Activated T-helper 1 cell treated with anti-CD3 and anti-CD28 coated beads, Interleukin-2, amount 50 U/mL, for 16 hours (primary cell): ENCODE measurements at places on chromosomes 6 and 20.

DNA sequence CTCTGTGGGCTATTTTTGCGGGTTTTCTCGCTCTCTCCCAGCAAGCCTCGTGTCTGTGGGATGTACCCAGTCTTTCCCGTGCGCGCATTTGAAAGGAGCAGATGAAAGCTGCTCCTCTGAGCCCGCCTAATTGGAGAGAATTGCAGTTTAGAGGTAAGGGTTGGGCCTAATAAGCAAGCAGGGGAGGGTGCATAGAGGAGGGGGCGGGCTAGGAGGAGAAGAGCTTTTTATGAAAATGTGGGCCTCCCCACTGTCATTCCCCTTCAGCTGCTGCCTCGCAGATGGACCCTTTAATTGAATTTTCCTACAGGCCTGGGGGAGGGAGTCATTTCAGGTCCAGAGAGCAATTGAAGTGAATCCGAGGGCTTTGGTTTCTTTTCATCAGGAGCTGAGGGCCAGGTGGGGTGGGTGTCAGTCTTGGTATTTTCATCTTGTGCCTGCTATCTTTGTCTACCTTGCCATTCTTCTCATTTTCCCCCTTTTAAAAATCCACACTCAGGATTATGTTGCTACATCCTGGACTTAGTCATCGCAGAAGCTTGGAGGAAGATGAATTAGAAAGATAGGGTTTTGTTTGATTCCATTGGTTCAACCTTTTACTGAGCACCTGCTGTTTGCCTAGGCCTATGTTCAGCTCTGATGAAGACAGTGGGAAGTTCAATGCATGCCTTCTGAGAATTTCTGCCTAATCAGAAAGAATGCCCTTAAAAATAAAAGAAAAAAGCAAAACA is 423.4 kb downstream of the CD83 start:
- DNase-seq, result no peak

DNA sequence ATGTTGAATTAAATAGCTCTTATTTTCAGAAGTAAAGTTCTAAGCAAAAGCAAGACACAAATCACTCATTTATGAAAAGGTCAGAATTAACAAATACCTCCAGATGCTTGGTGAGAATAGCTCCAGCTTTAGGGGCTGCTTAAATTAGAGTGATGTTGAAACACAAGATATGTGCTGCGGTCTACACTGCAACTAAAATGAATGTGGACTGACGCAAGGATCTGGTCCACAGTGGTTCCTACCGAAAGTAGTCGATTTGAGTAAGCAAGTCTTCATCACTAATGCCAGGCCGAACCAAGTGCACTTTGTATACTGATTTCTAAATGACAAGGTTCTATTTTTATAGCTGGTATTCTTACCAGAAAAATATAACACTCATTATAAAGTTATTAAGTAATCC is 96.3 kb downstream of the PRDM1 start:
- DNase-seq, result no peak

- DNase-seq, result no peak
These were observed 17.5 kb downstream of the MMP24OS start for GRCh38 chr20:35260426-35260825.

GRCh38 chr20:25278636-25279361 is 30.9 kb downstream of the PYGB start:
- DNase-seq, result no peak

DNA sequence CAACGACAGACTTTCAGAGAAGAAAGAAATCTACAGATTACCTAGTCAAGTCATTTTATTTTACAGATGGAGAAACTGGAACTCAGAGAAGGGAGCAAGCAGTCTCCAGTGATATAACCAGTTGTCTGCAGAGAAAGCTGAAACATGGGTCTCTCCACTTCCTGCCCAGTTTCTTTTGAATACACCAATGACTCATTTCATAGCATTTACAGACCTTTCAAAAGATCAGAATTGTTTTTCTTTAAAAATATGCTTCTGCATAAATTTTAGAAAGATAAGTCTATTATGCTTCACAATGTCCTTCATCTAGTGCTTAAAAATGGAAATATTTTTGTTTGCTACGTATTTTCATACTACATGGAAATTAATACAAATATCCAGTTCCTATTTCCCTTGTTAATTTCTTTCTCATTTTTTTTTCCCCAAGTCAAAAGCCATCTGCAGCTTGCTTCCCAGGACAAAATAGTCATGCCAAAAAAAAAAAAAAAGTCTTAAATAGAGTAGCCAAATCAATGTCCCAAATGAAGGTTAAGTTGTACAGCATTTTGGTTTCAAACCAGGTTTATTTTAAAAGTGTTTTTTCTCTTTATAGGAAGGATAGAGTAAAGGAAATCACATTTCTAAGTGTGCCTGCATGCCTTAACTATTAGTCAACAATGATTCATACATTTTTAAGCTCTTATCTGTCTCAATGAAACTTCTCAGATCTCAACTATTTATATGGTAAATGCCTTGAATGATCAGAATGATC is 36.9 kb downstream of the ARHGAP18 start:
- DNase-seq, result no peak

GRCh38 chr6:7180751-7181150 is 73.0 kb downstream of the RREB1 start:
- DNase-seq, result no peak

GRCh38 chr6:18161431-18161830 is 6.2 kb downstream of the KDM1B start:
- no peak for DNase-seq

- DNase-seq, result no peak
These were observed 77.5 kb upstream of the MRPS10 start for GRCh38 chr6:42295181-42295580.

DNA sequence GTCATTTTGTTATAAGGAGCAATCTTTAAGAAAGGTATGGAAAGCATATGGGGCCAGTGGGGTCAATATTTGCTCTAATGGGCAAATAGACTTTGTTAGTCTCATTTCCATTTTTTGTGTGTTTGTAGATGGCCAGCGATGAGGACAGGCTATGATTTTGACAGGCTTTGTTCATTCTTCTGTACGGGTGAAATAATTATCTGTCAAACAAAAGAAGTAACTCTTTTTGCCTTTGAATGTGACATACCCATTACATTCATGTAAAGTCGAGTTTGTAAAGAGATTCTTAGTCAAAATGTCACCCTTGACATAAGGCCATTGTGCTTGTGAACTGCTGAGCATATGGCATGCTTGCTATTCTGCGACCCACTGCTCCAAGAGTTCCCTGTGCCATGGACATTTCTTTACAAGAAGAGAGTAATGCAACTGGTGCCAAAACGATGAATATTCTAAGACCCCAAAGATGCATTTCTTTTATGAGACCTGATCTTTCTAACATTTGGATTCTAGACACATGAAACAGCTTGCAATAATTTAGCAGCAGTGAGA is 38.2 kb upstream of the JAG1 start:
- DNase-seq, result no peak

DNA sequence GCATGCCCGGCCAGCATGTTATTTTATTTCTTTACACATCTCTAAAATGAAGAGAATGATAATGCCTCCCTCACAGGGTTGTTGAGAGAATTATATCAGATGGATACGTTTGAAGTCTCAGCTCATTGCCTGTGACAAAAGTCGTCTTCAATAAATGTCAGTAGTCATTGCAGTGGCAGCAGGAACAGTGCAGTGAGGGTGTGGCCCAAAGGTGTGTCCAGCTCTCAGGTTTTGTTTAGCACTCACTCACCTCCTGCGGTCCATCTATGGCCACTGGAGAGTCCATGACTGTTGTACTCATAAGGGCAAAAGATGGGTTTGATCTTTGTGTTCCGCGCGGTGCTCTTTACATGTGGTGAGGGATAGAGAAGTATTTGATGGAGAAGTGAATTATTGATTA is 77.2 kb upstream of the TIAM2 start:
- no peak for DNase-seq

- no peak for DNase-seq
These were observed 287.1 kb downstream of the GMDS start for GRCh38 chr6:1958257-1958656.

- DNase-seq, result no peak
These were observed 487.4 kb downstream of the TENT5A start for GRCh38 chr6:81265106-81265505.

GRCh38 chr6:143647732-143648131 is 30.0 kb upstream of the PHACTR2 start:
- DNase-seq, result no peak

GRCh38 chr6:25194172-25194678 is 84.9 kb upstream of the CARMIL1 start:
- no peak for DNase-seq

DNA sequence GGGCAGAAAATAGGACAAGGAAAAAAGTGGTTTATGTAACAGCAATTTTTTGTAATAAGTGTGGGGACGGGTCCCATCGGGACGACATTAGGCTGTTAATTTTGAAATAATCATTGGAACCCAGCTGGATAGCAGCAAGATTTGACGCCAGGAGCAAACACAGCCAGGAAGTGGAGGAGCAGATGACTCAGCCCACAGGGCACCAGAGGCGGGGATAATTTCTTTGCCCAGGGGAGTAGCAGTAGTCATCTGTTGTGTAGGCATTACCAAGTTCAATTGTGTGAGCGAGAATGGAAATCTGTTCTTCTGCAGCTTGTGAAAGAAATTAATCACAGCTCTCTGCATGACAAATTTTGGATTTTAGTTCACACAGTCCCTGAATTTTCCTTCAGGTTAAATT is 22.6 kb upstream of the RIN2 start:
- no peak for DNase-seq

GRCh38 chr6:121733234-121733633 is 297.8 kb downstream of the GJA1 start:
- no peak for DNase-seq

DNA sequence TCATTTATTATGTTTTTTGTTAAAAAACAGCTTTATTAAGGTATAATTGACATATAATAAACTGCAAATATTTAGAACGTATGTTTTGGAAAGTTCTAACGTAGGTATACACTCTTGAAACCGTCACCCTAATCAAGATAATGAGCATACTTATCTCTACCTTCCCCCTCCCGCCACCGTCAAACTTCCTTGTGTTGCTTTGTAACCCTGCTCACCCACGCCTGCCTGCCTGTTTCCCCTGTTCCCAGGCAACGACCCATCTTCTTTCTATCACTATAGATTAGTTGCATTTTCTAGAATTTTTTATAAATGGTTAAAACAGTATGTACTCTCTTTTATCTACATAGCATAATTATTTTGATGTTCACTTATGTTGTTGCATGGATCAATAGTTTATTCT is 33.5 kb upstream of the GCLC start:
- no peak for DNase-seq

- no peak for DNase-seq
These were observed 73.7 kb upstream of the SLC22A23 start for GRCh38 chr6:3530515-3530914.

DNA sequence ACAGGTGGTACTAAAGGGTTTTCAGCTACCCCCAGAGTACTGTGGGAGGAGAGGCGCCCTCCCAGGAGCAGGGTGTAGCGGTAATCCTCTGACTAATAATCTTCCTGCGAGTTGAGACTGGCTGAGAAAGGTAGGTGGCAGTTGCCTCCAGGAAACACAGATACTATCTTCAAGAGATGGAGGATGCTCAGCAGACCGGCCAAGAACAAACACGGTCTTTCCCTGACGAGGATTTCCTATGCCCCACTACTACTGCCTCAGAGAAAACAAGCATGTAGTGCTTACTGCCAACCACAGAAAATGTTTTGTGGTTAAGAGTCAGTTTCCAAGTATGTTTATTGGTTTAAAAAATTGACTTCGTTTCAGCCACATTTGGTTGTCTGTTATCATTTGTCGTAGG is 26.8 kb downstream of the C6orf89 start:
- DNase-seq, result peak; percentile 46

DNA sequence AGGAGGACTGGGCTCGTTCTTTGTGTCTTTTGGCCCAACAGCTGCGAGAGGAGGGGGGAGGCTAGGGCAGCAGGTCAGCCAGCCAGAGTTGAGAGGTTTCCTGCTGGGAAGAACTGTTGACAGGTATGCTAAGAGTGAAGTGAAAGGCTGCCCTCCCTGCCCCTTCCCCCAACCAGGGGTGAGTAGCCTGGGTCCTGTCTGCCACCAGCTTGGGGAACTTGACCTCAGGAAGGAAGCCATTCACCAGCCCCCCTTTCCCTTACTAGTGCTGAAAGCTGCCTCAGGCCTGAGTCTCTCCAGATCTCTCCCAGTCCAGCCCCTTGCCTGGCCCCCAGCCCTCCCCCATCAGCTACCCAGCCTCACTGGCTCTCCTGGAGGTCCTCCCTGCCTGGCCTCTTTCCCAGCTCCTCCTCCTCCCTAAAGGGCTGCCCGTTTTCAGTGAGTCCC is 20.7 kb upstream of the ZNF76 start:
- no peak for DNase-seq

- DNase-seq, result no peak
These were observed 109.1 kb downstream of the TSHZ2 start for GRCh38 chr20:53080969-53081871.

DNA sequence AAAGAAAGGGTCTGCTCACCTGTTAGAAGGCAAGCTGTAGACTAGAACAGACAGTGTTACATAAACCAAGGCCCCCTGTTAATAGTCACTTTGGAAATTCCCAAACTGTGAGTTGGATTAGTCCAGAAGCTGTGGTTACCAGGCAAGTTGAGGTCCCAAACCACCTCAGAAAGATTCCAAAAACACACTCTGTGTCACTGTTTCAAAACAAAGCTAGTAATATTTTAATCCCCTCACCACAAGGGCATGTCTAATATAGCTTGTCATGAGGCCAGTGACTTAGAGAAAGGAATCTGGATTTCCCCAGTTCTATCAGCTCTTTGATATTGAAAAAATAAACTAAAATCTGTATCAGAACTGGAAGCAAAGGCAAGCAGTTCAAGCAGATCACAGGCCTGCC is 244.6 kb downstream of the HAO1 start:
- DNase-seq, result no peak

DNA sequence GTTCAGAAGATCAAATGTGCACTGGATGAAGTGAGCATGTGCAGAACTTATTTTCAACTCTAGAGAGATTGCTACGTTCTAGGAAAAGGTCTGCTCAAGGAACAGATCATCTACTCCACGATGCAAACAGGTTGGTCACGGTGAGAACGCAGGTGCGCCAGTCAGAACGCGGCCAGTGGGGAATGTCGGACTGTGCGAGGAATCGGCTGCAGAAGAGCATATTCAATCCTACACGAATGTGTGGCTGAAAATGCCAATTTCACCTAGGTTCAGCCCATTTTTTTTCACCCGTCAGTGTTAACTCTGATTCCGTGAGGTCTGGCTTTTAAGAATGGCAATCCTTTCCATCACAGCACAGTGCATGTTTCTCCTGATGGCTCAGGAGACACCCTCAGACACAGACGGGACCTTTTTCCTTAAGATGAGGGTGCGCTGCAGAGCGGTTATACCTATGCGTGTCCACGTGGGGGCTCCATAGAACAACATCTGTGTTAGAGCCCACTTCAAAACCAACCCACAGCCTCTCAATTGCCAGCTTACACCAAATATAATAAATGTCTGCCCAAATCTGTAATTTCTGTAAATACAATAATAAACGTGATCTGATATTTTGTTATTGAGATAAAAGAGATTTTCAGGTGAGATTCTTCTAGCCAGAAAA is 250.4 kb downstream of the FOXA2 start:
- DNase-seq, result no peak
